ENCODE measurements at places on chromosomes 4 and X. TPM values are rescaled to one million over a fixed set of nuclear protein-coding genes. Genes with fewer than 3 reads are reported as not detected.

DNA sequence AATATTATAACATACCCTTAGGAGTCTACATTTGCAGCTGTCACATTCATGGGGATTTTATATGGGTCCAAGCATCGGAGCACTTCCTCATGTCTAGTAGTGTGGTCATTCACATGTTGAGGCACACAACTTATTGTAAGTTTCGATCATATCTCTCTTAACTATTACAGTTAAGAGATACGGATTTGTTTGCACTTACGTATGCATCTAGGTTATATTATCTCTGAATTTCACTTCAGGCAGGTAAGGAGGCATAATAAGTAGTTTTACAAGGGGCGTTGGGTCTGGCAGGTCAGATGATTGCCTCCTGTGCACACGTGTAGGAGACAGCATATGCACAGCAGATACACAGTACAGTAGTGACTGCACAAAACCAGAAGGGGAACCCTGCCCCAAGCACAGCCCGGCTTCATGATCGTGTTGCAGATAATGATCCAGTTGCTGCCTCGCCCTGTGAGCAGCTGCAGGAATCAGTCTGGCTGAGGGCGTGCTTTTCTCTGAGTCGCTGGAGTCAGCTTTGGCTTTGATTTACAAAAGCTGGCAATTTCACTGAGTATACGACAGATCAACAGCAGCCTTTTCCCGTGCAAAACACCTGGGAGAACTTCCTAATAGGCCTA is 302.9 kb upstream of the GATB start:
- DNase-seq = no peak

DNA sequence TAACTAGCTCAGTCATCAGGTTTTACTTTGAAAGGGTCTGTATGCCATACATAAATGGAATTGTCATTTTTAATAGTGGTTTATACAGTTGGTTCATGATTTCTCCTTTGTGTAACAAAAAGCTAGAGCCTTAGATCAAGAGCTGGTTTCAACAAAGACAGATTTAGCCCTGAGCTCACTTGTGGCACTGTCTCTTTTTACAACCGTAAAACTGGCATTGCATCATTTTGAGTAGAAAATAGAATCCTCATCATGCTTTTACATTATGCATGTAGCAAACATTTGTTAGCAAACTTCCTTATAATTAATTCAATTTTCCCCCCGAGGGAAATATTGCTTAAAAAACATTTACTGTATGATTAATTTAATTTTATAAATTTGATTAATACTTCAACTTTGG is 1871.5 kb downstream of the ARAP2 start:
- DNase-seq = no peak

DNA sequence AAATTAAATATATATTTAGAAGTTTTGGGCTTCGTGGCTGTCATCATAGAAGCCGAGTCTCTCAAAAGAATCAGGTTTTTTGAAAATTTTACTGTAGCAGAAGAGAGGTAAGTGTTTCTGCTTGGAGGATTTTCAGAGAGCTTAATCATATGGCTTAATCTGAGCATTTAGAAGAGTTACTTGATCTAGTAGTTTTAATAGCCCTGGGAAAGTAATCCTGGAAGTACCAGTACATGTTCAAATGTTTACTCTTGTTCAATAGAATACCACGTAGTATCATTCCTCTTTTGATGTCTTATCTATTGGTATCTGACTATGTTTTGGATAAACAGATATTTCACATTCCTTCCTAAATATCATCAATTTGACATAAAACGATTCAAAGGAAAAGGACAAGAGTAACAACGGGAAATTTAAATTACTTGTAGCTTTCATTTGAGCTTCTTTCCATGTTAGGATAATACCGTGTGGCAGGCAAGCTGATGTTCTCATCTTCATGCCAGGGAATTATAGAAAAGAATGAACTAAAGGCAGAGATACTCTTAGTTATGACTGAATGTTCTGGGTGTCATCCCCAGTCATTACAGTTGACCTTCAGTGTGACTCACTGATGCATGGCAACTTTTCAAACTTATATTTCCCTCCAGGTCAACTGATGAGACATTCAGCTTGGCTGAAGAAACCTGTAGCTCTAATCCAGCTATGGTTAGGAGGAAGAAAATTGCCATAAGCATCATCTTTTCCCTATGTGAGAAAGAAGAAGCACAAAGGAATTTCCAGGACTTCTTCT is 89.8 kb downstream of the FNIP2 start:
- DNase-seq = no peak

DNA sequence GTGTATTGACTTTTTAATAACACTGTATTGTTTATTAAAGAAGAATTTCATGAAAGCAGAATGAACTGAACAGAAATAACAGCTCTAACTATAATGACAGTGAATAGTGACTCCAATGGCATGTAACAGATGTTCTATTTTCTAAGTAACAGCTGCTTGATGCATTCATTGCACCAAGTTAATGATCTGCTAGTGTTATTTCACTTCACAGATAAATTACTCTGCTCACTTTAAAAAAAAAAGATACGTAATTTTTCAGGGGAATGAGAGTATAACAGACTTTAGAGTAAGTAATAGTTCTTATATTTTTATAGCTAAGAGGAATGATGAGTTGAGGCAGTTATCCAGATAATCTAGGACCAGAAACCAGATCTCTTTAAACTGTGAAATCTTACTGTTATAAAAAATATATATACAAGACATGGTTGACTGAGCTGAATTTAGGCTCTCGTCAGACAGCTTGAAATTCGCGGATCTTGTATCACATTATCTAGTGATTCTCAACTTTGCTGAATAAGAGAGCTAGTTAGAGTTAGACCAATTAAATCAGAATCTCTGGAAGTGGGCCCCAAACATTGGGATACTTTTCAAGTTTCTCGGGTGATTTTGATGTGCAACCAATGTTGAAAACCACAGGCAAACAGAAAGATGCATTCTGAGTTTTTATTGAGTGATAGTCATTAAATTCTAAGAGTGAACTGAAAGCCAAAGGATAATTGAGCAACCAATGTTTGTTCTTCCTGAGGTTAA is 840.7 kb downstream of the DMD start:
- DNase-seq = no peak

DNA sequence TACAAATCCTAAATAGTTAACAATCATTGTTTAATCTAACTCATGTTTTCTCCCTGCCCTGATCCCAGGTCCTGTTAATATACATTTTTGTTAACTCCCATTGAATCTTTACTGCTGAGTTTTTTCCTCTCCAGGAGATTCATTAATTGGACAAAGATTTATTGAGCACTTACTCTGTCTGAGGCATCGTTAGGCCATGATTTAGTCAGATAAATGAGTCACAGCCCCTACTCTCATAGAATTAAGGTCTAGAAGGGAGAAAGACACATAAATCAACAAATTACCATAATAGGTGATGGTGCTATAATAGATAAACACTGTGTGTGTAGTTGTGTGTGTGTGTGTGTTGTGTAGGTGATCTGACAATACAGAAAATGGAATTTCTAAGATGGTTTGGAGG is 112.5 kb downstream of the MAPK10 start:
- no peak for DNase-seq

GRCh38 chrX:17531500-17531899 is 156.5 kb downstream of the NHS start:
- DNase-seq = no peak

- no peak for DNase-seq
These were observed 40.3 kb downstream of the ATP2B3 start for GRCh38 chrX:153557618-153558355.

DNA sequence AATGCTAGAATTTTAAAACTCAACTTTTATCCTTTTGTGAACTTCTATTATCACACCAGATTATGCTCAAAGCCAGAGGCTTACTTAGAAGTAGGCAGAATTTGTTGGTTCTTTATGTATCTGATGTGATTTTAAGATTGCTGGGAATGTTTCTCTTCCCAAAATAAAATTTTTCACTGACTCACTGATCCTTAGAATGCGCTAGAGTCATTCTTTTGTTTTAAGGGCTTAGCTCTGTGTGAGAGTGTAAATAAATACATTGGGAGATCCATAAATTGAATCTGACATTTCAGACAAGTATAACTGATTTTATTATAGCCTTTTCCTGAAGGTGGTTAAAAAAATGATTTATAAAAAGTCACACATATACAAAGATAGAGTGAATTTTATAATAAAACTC is 101.3 kb downstream of the LARP1B start:
- no peak for DNase-seq

GRCh38 chrX:131633285-131633917 is 89.5 kb downstream of the OR13H1 start:
- no peak for DNase-seq

- no peak for DNase-seq
These were observed 12.7 kb downstream of the CPZ start for GRCh38 chr4:8605289-8605688.

RAB9B gene
- total RNA-seq = 11.8 TPM

- DNase-seq = no peak
These were observed 108.3 kb downstream of the CDS1 start for GRCh38 chr4:84691170-84691691.

DNA sequence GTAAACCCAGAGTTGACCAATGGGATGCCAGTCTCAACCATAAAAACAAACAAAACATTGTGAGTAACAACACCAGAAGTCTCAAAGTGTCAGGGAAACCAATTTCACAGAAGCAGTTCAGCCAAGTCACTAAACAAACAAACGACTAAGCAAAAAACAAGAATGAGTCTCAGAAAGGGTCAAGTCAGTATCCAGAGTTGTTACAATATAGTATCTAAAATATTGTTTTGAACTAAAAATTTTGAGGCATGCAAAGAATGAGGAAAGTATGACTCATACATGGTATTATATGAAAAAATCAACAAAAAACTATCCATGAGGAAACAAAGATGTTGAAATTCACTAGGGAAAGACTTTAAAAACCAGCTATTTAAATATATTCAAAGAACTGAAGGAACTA is 70.6 kb downstream of the AR start:
- no peak for DNase-seq

JCHAIN gene
- 12.8 TPM for total RNA-seq

GRCh38 chr4:3700223-3700622 is 66.0 kb upstream of the ADRA2C start:
- peak; percentile 32 for DNase-seq

Data from posterior vena cava (tissue), 2 donors.